Stimulated activated CD4-positive, alpha-beta T cell treated with anti-CD3 and anti-CD28 coated beads, TNF-alpha, amount 100 ng/mL, for 24 hours (primary cell): ENCODE measurements at places on chromosomes 7 and 10.

- no peak for DNase-seq
These were observed 46.3 kb downstream of the SYPL1 start for GRCh38 chr7:106065575-106066500.

DNA sequence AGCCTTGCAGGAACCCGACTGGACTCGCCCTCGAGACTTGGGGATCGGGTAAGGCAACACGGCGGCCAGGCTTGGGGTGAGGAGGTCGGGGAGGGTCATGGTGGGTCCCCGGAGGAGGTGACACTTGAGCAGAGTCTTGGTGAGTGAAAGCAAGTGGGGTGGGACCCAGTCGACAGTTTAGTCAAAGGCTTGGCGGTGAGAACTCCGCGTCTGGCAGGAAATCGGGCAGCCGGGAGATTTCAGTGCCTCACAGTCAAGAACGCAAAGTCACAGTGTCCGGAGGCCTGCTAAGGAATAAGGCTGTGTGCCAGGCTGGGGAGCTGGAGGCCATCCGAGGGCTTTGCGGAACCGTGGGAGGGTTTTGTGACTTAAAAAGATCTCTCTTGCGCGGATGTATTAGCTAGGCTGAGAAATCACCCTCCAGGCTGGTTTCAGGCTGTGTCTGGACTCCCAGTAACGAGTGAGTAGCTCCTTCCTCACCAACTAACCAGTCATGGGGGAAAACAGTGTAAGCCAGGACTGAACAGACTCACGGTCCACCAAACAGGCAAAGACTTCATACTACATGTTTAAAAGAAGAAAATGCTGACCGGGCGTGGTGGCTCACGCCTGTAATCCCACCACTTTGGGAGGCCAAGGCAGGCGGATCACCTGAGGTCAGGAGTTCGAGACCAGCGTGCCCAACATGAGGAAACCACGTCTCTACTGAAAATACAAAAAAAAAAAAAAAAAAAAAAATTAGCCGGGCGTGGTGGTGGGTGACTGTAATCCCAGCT, 613 bp downstream of the AP5Z1 start:
- no peak for DNase-seq

- DNase-seq: no peak
These were observed 125.4 kb downstream of the PFKFB3 start for GRCh38 chr10:6327961-6328698.

- no peak for DNase-seq
These were observed 198.9 kb downstream of the WDR37 start for GRCh38 chr10:1255118-1255517.

- DNase-seq: no peak
These were observed 63.2 kb upstream of the EXOC6 start for GRCh38 chr10:92785118-92785517.

GRCh38 chr10:127993056-127993690, 86.3 kb downstream of the PTPRE start:
- DNase-seq: no peak

DNA sequence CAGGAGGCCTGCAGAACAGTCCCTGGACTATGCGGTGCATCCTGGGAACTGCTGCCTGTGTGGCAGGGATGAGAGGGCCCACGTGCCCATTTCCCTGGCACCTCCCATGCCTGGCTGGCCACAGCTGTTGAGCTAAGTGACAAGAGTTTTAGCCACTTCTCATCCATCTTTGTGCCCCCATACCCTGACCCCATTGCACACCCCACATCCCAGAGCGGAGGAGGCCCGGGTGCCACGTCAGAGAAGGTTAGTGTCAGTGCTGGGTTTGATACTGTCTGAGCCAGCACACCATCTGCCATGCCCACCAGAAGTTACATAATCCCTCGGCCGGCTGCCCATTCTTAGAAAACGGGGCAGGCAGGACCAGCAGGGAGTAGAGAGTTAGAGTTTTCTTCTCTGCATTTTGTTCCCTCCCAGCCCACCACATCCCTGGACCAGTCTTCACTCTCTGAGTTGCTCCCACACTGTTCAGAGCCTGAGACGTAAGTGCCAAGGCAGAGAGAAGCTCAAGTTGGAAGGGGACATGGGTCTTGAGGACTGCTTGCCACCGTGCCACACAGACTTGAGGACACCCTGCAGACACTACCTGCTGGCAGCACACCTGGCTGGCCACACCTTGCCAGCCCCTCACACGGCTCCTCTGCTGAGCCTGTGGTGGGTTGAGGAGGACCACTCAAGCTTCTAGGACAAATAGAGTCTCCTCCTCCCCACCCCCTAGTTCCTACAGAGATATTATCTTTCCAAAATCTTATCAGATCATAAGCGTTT, 13.1 kb downstream of the UNC5B start:
- no peak for DNase-seq

- no peak for DNase-seq
These were observed 451.3 kb downstream of the GPAM start for GRCh38 chr10:111732166-111732785.

DNA sequence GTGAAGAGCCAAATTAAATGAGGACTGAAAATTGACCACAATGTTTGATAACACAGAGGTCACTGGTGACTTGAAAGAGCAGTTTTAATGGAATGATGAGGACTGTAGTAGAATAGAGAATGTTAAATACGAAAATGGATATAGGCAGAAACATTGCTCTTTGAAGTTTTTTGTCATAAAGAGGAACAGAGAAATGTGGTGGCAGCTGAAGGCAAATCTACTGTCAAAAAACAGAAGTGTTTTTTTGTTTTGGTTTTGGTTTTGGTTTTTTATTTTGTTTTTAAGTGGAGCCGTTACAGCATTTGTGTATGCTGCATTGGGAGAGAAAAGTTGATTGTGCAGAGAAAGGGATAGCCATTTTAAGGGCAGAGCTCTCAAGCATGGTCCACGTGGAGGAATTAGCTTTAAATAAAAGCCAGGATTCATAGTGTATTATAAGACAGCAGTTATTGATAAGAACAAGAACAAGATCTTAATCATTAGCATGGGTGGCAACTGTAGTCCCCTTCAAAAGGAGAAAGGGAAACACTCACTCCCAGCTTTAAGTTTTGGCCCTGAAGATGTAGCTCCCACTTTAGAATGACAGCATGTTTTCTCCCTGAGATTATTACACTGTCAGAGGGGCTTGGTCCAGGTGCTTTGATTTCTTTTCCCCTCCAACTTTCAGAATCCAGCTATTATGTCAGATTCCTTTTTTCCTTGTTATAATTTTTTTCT, 156.7 kb upstream of the BET1 start:
- no peak for DNase-seq

GRCh38 chr10:43585981-43586729, 11.7 kb upstream of the ZNF239 start:
- no peak for DNase-seq

- no peak for DNase-seq
These were observed 64.2 kb downstream of the CFTR start for GRCh38 chr7:117544061-117544460.

DNA sequence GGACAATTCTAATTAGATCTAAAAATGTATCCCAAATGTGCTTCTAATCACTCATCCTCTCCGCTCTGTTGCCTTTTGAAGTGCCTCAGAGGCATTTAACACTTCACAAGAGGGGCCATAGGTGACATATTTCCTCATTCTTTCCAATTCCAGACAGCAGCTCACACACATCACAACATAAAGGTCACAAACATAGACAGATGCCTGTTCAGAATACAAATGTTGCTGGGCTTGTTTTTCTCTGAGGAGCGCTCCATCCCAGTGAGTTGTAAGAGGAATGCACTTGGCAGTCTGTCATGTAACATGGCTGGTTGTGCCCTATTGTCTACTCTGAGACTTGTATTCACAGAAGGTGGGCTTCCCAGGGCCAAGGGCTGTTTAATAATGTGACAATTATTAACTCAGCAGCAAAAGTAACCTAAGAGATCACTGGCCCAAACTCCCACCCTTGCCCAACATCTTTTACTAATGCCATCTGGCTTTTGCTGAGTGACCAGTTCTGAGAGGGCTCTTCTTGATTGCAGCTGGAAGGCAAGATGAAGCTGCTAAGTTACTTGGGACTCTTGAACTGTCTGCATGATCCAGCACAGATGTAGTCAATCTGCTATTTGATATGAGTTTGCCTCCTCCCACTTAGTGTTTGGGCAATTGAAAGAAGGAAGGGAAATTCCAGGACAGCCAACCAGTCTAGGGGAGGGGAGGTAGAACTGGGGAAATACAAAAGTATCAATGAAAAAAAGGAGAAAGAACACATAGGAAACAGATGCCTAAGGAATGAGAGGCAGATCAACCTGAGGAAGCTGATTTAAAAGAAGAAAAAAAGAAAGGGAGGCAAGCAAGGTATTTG, 13.6 kb downstream of the PON2 start:
- DNase-seq: no peak

GRCh38 chr10:73159038-73159648, 8.7 kb downstream of the ECD start:
- DNase-seq: peak; percentile 22

- DNase-seq: no peak
These were observed 199.7 kb upstream of the LRRN3 start for GRCh38 chr7:110891197-110891596.
